ENCODE measurements at places on chromosomes 5 and 9.

GRCh38 chr9:94096819-94097577, 12.7 kb downstream of the PTPDC1 start:
- DNase-seq: no peak

GRCh38 chr5:125668884-125669283, 754.3 kb upstream of the GRAMD2B start:
- peak; percentile 80 for DNase-seq

DNA sequence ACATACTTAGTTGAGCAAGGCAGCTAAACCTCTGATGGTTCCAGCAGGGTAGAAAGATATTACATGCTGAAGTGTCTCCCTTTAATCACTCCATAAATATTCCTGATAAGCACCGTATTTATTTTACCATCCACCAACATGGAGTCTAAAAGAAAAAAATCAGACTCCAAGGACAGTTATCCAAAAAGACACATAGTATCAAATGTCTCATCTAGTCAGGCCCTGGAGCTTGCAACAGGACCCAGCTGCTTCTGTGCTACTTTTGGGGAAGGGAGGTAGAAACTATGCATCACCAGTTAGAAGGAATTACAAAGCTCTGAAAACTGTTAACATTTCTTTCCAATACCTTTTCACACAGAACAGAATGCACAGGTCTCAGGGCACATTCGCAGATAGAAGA, 88.1 kb downstream of the S1PR3 start:
- DNase-seq: no peak

DNA sequence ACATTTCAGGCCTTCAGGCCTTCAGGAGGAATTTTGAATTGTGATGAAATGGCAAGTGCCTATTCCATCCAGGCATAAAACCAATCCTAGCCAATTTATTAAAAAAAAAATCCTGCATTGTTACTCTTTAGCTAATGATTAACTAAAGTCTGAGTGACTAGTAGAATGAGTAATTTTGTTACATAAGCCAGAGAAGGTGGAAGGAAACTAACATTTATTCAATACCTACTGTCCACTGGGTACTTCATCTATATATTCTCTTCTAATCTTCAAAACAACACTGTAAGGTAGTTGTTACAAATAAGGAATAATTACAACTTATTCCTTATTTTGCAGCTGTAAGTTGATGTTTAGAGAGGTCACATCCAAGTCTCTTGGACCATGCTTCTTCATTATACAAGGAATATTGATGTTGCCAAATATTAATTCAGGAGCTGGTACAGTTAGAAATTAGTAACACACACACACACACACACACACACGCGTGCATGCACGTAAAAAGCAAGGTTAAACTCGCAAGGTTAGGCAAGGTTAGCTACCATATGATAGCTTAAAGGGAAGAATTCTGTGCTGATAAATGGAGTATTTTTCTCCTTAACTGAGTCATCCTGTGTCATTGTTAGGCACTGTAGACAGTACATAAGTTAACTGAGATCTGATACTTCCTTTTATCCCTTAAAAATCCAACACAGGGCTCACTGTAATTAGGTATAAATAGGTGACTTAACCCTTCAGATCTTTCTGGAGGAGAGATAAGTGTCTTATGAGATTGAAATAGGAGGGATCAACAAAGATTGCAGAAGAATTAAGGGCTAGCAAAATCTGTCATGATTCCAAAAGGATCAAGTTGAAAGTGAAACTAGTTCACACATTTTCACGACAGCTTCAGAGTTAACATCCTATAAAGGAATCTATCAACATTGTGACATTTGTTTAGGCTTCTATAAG, 596.9 kb downstream of the PDE4D start:
- DNase-seq: no peak

DNA sequence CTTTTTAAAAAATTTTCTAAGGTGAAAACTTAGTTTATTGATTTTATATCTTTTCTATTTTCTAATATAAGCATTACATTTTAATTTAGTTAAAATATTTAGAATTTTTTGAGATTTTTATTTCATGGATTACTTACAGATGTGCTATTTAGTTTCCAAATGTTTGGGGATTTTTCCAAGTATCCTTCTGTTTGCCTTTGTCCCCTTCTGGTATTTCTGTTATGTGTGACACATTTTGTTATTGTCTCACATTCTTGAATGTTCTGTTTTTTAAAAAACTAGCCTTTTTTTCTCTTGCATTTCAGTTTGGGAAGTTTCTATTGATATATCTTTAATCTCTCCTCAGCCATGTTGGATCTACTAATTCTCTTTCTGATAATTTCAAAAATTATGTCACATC, 234.9 kb downstream of the FAM170A start:
- no peak for DNase-seq

- DNase-seq: peak; percentile 31
Observed at GRCh38 chr9:132187121-132187620, 25.3 kb downstream of the NTNG2 start.

DNA sequence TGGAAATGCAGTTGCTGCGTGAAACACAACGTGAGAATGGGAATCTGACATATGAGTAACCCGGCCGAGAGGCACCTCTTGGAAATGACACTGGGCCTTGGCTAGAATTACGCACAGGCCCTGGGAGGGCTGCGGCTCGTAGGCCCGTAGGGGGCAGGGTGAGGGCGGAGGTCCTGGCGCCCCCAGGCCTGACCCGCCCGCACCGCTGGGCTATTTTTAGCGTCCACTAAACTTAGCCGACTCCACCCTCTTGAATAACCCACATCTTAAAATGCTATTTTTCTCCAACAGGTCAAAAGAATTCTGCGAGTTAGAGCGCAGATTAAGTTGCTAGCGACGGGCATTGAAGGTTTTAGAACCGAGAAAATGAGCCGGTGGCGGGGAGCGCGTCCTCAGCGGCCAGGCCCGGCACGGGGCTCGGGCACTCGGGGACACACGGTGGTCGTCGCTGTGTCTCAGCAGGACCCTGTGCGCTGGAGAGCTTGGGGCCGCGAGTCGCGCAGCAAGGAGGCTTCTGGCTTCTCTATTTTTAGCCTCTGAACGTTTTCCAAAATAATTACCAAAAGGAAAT, 168.5 kb downstream of the AUH start:
- DNase-seq: peak; percentile 17

DNA sequence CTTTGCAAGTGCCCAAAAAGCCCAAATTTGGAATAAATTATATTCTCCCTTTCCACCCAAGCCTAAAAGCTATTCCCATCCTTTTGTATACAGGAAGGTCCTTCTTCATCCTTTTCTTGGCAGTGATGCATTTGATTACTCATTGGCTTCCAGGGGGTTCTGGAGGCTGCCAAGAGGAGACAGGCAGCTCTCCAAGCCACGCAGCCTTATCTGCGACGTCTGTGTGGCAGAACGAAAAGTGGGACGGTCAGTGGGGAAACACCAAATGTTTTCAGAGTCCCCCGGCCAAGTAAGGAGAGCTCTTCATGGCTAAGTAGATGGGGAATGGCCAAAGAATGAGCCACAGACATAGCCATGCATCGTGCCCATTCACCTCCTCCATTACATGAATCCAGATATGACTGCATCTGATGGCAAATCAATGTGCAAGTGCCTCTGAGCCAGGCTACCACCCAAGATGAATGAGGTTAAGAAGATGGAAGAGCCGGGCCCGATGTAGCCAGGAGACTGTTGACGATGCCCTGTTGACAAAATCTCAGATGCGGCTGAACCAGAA, 12.1 kb downstream of the ADAM19 start:
- DNase-seq: no peak

- DNase-seq: no peak
Observed at GRCh38 chr9:21967169-21967568, 27.0 kb downstream of the CDKN2A start.

DNA sequence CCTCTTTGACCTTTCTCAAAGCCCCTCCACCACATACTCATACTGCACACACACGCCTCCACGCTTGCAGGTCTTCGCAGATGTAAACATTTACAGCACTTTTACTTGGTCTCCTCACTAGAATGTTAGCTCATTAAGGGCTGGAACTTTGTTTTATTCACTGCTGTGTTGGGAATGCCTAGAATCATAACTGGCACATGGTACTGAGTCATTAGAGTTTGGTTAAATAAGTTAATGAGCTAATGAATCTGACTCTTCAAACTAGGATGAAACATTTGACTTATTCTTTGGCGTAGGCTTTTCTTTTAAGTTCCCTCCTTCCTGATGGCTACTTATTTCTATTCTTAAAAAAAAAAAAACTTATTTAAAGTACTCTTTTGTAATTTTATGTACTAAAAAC, 28.9 kb downstream of the MAN2A1 start:
- DNase-seq: no peak

GRCh38 chr5:138022912-138023311, 10.0 kb downstream of the FAM13B start:
- DNase-seq: no peak

GRCh38 chr5:125700380-125700861, 722.8 kb upstream of the GRAMD2B start:
- peak; percentile 33 for DNase-seq

DNA sequence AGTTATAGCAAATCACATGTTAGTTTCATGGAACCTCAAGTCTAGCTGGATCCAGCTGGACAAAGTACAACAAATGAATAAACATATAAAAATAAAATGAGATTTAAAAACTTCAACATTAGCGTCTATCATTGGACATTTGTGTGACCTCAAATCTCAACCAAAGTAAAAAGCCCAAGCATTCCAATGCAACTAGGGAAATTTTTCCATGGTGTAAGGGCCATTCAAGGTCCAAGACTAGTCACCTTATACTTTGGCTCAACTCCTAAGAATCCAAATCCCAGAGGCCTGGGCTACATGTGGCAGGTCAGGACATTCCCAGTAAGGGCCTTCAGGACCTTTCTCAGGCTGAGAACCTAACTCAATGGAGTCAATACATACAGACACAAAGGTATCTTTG, 137.4 kb upstream of the DMAC1 start:
- DNase-seq: no peak

DNA sequence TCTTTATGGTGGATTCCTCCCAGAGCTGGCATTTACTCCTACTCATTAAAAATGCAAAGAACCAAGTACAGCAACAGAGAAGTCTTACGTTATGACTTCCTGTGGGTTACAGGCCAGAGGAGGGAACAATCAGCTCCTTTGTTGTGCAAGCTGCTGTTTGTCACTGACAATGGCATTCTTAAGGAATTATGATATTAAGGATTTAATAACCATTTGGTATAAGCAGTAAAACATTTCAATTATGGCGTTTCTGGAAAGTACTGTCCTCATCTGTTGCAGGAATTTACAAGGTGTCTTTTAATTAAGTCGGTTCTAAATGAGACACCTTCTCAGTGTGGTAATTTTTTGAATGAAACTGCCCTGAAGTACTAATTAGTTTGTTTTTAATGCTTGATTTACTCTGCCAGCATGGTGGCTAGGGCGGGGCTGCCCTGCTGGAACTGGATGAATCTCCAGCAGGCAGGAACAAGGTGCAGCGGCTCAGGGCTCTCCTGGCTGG, 49.1 kb upstream of the VDAC1 start:
- DNase-seq: no peak

All from NCI-H2227 treated with DMSO at 0.1 percent for 48 hours (cell line).